Umbilical cord (tissue), 2 donors: ENCODE measurements at places on chromosomes 3 and 15. TPM values are rescaled to one million over a fixed set of nuclear protein-coding genes. Genes with fewer than 3 reads are reported as not detected.

The MST1R gene
- total RNA-seq, result 14.4 TPM

The HIGD2B gene
- not detected for total RNA-seq

The SUCLG2 gene
- total RNA-seq, result 70.1 TPM

The PPM1L gene
- 10.1 TPM for total RNA-seq

The LRRC34 gene
- total RNA-seq, result 22.4 TPM

The FOXB1 gene
- 1.2 TPM for total RNA-seq

The ALDH1A3 gene
- total RNA-seq, result 2.2 TPM

The ADAMTS7 gene
- 2.4 TPM for total RNA-seq

The IMPG2 gene
- 2.6 TPM for total RNA-seq

The UROC1 gene
- total RNA-seq, result 0.48 TPM

The MCTP2 gene
- total RNA-seq, result 122 TPM

The SV2B gene
- total RNA-seq, result 2.6 TPM

The DUOXA2 gene
- total RNA-seq, result 3.9 TPM

The RFC4 gene
- 23.8 TPM for total RNA-seq

The CPN2 gene
- not detected for total RNA-seq

The IL17RE gene
- 0.72 TPM for total RNA-seq

The UNC13C gene
- total RNA-seq, result 20.0 TPM

The CCRL2 gene
- 1.4 TPM for total RNA-seq

The GABRG3 gene
- 1.7 TPM for total RNA-seq

The TYRO3 gene
- 5.5 TPM for total RNA-seq

The CD86 gene
- total RNA-seq, result 20.2 TPM

The NR1I2 gene
- 0.96 TPM for total RNA-seq

The CSPG4 gene
- total RNA-seq, result 84.0 TPM

The CHRM5 gene
- total RNA-seq, result 4.6 TPM

The ARHGEF26 gene
- total RNA-seq, result 26.5 TPM

The RHOV gene
- total RNA-seq, result 3.6 TPM

The ITIH3 gene
- total RNA-seq, result 48.2 TPM

The SLC22A13 gene
- total RNA-seq, result 0.48 TPM

The PROS1 gene
- total RNA-seq, result 32.5 TPM

The SPINT1 gene
- 16.6 TPM for total RNA-seq

The XIRP1 gene
- total RNA-seq, result 0.72 TPM

The GFM1 gene
- total RNA-seq, result 38.0 TPM

The CD80 gene
- total RNA-seq, result 4.1 TPM

The TRIM42 gene
- total RNA-seq, result 2.2 TPM

The FAM174B gene
- 4.8 TPM for total RNA-seq

The GPR176 gene
- 32.3 TPM for total RNA-seq

The PTH1R gene
- 25.5 TPM for total RNA-seq

The RGMA gene
- total RNA-seq, result 0.48 TPM

The PBRM1 gene
- total RNA-seq, result 122 TPM

The MINAR1 gene
- total RNA-seq, result 3.9 TPM

The GATM gene
- 251 TPM for total RNA-seq

The TLR9 gene
- total RNA-seq, result 0.24 TPM

The TRH gene
- total RNA-seq, result not detected

The RAB6B gene
- total RNA-seq, result 2.6 TPM

The CHRD gene
- 13.7 TPM for total RNA-seq

The AADACL2 gene
- total RNA-seq, result 8.7 TPM

The MYO5A gene
- total RNA-seq, result 40.4 TPM

The SQOR gene
- 50.6 TPM for total RNA-seq

The CHL1 gene
- 18.1 TPM for total RNA-seq

The CLDN16 gene
- total RNA-seq, result 0.24 TPM
